ENCODE measurements at places on chromosomes 16 and 17. TPM values are rescaled to one million over a fixed set of nuclear protein-coding genes. Genes with fewer than 3 reads are reported as not detected.

The FSCN2 gene
- not detected for total RNA-seq

The SLC35G6 gene
- total RNA-seq = not detected

The FBXO39 gene
- not detected for total RNA-seq

The CCT6B gene
- total RNA-seq = 0.51 TPM

Data from K562 (cell line).